Breast epithelium (tissue), 4 donors: ENCODE measurements at places on chromosomes 3 and 15.
A peak's percentile ranks its signal among the peaks of the same experiment; 100 is the strongest.

DNA sequence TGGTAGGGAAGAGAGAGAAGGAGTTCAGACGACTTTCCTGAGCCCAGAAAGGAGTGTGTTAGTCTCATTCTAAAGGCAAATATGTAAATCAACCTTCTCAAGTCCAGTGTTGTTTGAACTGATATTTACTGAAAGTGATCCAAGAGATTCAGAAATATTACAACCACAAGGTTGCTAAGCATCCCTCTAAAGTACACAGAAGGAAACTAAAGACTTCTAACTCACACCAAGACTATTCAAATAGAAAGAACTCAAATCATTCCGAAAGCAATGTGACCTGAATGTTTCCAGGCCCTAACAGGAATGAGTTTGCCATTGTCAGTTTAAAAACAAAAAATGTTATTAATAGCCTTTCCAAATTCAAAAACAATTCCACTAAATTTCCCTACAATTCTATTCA lies 56.9 kb upstream of the VGLL3 start:
- DNase-seq = no peak

DNA sequence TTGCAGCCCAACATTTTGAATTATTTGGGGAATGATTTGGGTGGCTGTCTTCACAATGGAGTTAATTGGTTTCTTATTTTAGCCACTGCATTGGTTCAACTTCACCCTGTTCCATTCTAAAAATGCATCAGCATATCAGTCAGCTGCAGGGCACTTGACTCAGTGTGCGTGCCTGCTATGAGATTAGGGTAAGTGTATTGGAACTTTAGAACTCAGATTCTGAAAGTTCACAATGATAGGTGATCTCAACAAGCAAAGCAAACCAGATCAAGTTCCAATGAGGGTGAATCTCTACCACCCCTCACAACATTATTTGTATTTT lies 265.0 kb downstream of the ZPLD1 start:
- DNase-seq = no peak

DNA sequence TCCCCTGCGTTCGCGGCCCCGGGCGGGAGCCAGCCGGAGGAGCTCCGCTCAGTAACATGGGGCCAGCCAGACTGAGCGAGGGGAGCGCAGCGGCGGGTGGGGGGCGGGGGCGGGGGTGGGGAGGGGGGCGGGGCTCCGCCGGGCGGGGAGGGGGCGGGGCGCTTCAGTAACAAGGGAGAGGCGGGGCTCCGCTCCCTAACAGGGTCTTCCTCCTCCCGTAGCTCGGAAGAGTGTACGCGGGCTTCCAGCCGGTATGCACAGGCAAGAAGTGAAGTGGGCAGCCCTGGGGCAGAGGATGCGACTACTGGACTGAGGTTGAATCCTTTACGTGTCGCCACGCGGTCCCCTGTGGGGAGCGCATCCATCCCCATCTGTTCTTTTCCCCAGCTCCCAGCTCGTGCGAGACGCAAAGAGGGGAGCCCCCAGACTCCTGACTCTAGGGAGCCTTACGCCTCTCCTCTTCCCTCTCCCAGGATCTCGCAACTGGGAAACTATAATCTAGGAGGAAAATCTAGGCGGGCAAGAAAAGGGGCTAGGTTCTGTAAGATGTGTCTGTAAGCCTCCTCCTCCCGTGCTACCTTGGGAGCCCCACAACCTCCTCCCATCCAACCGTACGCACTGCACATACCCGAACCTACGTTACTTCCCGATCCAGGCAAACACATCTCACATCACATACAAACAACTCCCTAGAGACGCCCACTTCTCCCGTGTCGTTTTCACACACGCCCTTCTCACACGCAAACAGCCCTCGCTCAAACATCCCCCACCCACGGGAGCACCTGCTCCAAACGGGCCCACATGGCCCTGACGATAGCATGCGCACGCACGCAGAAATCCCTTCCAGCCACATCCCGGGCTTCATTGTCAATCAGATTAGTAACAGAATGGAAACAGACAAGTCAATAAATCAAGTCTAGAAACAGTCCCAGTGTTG lies at the start of gene SHF:
Gene SHF, minus strand, starts transcription at position 73 of the 937 bp plus-strand sequence. Its CDS starts 15 bp downstream, at position 58.
- DNase-seq = no peak

GRCh38 chr3:76941376-76941775 lies 98.5 kb upstream of the ROBO2 start:
- DNase-seq = no peak

DNA sequence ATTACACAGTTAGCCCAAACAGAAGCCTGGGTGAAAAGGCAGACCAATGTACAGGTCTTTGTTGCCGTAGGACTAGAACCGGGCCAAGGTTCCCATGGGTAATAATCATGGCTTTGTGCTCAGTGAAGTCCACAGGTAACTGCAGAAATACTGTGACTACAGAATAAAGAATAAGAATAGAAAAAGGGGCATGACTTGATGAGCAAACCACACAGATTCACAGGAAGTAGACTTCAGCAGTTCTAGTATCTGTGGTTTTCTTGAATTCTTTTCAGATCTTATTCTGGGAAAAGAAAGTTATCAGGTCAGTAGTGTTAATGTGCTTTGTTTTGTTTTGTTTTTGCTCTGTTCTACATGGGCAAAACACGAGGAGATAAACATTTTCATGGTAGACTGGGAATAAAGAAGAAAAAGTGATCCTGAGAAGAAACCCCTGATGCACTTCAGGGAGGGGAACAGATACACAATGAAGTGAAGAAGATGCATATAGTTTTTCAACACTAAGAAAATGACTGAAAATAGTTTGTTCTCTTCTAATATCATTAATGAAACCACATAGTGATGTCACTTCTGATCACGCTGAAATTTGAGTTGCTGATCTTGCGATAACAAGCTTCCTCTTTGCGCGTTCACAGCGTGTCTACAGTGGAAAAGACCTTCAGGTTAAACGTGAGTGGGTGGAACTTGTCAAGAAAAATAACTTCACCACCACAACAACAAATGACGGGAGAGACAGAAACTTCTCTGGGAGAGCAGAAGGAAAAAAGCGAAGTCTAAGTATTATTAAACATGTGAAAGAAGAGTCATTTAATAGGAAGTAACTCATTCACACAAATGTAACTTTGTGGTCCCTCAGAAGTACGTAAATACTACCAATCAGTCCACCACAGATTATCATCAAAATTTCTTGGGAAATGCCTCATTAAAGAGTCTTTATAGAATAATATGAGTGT lies 315.8 kb upstream of the SATB1 start:
- DNase-seq = no peak

GRCh38 chr15:75727851-75728715 lies 15.4 kb upstream of the CSPG4 start:
- peak; percentile 40 for DNase-seq

- no peak for DNase-seq
These were observed 14.3 kb upstream of the DOCK3 start for GRCh38 chr3:50660386-50660785.

GRCh38 chr3:190266913-190267290 lies 55.3 kb downstream of the CLDN1 start:
- no peak for DNase-seq

GRCh38 chr3:61890167-61890566 lies 328.8 kb downstream of the PTPRG start:
- no peak for DNase-seq

DNA sequence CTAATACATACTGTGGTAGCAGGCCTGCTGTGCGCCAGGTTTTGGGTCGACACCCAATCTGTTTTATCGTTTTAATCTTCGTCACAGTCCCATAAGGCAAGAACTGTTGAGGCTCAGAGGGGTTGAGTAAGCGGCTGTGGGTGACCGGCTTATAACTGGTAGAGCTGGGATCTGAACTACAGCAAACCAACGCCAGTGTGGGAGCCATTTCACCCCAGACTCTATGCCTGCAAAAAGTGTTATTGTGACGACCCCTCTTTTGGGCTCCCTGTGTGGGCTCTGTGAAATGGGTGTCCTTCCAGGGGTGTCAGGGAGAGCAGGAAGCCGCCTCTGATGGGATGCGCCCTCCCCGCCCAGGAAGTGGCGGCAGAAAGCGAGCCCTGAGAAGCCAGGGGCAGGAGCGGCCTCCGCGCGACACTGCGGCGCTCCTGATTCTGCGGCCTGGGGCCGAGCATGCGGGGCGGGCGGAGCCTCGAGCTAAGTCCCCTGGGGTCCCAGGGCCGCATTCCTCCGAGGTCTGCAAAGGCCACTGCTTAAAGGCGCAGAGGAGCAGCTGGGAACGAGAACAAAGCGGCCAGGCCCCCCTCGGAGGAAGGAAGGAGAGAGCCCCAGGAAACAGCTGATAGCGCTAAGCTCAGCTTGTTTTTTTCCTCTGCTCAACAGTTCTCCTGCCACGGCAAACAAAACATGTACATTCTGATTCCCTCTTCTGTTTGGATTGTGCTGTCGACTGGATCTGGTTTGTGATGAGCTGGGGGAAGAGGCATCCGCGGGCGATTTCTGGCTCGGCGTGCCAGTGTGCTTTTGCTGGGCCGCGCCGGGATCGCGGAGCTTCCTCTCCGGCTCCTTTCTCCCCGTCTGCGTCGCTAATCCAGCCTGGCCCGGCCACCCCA lies 33.9 kb downstream of the GRK7 start:
- DNase-seq = no peak

GRCh38 chr15:68574046-68574445 lies 4.7 kb upstream of the CORO2B start:
- DNase-seq = no peak

DNA sequence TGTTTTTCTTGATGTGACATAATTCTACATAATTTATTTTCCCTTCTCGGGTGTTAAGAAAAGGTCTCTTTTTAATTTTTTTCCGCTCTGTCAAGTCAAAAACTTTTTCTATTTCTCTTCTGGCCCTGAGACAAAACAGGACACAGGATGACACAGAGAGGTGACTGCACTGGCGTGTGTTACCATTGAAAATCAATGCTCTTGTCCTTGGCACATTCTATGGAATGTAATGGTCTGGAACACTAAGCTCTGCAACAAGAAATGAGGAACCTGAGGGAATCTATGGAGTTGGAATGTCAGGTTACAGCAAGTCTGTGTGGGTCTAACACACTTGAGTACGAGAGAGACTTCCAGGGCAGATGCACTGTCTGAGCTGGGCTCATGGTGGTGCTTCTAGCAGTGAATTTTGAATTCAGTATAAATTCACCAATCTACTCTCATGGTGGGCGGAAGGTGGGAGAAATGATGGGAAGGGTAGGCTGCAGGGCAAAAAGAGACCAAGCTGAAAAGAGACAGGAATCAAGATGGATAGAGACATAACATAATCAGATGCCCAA lies 508.3 kb downstream of the TUSC7 start:
- DNase-seq = no peak

DNA sequence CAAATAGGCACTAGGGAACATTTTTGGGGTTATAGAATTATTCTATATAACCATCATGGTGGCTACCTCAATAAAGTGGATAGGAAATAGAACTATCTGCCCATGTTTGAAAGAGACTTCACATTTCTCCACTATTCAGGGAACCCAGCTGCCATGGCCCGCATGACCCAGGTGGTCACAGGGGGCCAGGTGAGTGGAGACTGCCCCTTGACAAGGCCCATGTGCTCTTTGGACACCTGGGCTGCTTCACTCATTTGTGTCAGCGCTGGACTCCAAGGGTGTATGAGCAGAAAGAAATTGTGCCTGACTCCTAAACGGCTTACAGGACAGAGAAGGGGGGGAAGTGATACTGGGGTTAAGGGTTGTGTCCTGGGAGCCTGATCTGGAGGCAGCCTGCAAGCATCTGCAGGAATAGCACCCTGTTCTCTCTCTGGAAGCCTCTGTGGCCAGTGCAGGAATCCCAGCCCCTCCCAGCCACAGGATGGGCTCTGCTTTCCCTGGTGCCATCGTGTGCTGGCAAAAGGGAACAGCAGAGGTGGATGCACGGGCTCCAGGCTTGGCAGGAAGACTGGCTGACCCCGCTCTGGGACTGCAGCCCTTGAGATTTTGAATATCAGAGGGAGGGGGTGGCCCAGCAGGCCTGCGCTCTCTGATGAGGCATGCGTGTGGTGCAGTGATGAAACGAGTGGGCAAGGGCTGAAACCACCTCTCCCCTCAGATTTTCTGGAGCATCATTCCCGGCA lies 9.1 kb upstream of the C3orf22 start:
- DNase-seq = no peak

DNA sequence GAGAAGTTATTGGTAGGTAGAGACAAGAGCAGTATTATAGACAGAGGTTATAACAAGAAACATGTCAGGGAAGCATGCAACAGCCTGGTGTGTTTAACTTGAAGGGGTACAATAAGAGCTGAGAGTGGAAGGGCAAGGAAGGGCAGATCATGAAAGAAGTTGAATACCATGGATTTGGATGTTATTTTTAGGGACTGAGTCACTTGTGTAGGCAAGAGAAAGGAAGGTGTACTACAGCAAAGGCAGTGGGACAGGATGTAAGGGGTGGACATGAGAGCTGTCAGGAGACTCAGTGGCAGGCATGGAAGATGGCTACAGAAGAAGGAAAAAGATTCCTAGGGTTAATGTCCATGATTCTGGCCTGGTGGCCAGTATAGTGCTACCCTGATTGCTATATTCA lies 66.4 kb downstream of the TFG start:
- DNase-seq = no peak

GRCh38 chr3:111335512-111336303 lies 206.3 kb upstream of the CD96 start:
- no peak for DNase-seq
